ENCODE measurements at places on chromosomes 12 and 14.

- DNase-seq = no peak
These were observed 20.2 kb downstream of the VRTN start for GRCh38 chr14:74368441-74368840.

DNA sequence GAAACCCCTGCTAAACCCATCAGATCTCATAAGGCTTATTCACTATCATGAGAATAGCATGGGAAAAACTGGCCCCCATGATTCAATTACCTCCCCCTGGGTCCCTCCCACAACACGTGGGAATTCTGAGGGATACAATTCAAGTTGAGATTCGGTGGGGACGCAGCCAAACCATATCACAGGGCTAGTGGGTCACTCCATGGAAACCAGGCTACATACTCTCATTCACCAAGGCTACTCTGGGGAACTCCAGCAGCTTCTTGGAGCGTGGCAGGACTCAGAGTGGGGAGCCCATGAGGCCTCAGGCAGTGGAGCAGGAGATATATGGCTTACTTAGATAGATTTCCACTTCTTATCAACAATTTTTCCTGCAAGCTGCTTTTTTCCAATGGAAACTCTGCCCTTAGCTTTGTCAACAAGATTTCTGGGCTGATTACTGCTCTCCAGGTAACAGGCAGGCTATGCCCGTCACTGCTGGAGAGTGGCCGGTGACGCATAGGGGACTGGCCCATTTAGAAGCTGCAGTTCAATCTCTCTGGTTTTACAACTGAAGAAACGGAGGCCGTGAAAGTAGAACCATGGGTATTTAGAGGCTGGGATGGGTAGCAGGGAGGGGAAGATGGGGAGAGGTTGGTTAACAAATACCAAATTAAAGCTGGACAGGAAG lies 16.5 kb downstream of the VDR start:
- no peak for DNase-seq

DNA sequence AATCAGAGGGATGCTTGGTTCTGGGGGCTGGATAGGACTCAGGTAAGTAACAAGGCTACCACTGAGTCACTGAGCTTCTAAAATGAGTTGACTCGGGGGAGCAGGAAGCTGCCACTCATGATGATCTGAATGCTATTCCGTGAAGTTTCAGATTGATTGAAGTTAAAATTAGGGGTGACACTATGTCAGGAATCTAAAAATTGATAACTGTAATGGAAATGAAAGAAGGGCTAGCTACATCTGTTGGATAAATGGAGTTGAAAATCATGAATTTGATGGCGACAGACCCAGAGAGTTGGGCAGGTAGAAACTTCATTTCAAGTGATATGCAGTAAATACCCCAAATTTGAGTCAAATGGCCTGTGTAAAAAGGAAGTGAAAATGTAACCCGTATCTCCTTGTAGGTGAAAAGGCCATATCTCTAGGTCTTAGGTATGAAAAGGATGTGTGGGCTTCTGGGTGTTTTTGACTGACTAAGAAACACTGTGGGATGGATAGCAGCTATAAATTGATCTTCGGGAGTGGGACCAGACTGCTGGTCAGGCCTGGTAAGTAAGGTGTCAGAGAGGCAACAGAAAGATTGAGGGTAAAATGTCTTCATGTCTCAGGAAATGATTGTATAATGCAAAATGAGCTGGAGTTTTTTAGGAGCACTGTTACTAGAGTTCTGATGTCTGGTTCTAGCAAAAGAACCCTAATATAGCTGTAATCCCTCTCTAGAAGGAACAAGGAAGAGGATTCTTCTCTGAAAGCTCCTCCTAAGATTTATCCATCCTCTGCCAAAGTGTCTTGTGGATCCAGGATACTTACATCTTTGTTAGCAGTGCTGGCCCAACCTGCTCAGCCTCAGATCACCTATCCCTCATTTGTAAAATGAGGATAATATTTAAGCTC lies 57.3 kb downstream of the DAD1 start:
- no peak for DNase-seq

- DNase-seq = no peak
These were observed 13.7 kb upstream of the ZNF740 start for GRCh38 chr12:53166837-53167236.

DNA sequence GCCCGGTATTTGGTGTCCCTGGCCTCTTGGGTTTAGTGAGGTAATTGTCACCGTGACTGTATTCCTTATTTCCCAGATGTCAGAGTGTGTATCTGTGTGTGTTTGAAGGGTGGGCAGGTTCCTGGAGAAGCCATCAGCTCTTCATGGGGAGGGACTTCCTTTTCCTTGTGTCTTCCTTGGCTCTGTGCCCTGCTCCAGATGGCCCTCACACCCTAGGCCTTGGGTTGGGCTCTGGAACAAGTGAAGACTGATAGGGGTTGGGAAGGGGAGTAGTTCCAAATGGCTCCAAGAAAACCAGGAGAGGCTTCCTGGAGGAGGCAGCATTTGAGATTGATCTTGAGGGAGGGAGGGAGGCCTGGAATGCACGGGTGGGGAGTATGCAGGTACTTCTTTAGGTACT lies 43.8 kb upstream of the PRIMA1 start:
- no peak for DNase-seq

- DNase-seq = no peak
These were observed 539 bp upstream of the HMGA2 start for GRCh38 chr12:65823513-65824375.
